Stimulated activated CD8-positive, alpha-beta memory T cell treated with anti-CD3 and anti-CD28 coated beads, Interleukin-2, amount 100 ng/mL, for 1 hour (primary cell): ENCODE measurements at places on chromosomes 5 and 9.

DNA sequence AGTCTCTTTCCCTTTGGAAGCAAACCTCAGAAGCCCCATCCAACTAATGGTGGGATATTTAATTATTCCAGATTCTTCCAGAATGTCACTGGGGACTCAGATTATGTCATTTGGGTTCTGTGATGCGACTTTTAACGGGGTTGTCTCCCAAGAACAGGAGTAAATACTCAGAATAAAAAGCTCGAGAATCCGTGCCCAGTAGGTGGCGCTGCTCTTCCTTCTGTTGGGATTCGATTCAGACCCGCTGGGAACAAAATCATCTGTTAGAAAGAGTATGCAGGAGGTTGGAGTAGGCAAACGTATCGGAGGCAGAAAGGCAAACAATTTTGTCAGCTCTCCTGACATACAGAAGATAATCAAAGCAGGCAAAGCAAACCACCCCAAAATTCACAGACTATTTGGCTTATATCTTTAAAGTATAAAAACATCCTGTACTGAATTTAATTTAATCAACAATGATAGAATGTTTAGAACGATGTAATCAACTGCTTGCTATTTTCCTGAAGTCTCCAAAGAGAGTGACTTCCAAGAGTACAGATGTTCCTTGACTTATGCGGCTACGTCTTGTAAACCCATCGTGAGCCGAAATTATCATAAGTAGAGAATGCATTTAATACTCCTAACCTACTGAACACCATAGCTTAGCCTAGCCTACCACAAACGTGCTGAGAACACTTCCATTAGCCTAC is 169.8 kb upstream of the RAI14 start:
- peak; percentile 40 for DNase-seq

DNA sequence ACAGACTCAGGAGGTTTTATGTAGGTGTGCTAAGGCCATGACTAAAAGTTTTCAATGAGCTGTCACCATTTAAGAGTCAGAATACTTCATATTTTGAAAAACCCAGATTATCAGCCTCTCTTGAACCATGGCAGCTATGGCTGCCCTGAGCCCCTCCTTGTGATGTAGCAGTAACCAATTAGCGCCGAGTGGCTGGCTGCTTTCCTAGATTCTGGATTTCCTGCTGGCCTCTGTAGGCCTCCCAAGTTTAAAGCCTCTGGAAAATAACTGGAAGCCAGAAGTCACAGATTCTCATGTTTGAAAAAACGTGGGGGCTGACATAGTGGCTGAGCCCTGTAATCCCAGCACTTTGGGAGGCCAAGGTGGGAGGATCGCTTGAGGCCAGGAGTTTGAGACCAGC is 25.5 kb downstream of the DAB2IP start:
- no peak for DNase-seq

GRCh38 chr5:71475788-71476384 is 20.4 kb downstream of the BDP1 start:
- DNase-seq: no peak

- DNase-seq: no peak
These were observed 66.3 kb downstream of the PSAT1 start for GRCh38 chr9:78363221-78363620.

GRCh38 chr5:142737179-142737578 is 33.0 kb upstream of the ARHGAP26 start:
- DNase-seq: no peak

- no peak for DNase-seq
These were observed 497.1 kb downstream of the NFIB start for GRCh38 chr9:13816837-13817236.

DNA sequence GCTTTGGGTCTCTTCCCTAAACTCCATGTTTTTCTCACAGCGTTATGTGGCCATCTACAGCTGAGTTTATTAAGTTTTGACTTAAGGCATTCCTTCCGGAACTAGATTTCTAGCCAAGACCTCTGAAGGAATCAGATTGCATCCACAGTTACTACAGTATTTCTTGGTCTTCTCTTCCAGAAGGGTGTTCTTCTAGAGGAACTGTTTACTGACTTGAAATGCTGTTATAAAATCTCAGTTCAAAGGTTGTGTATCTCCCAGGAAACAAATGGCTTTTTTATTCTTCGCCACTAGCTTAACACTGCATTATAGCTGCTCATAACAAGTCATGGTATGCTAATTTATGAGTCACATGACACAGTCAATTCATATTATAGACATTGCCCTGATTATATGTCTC is 55.3 kb upstream of the RAD23B start:
- DNase-seq: no peak

DNA sequence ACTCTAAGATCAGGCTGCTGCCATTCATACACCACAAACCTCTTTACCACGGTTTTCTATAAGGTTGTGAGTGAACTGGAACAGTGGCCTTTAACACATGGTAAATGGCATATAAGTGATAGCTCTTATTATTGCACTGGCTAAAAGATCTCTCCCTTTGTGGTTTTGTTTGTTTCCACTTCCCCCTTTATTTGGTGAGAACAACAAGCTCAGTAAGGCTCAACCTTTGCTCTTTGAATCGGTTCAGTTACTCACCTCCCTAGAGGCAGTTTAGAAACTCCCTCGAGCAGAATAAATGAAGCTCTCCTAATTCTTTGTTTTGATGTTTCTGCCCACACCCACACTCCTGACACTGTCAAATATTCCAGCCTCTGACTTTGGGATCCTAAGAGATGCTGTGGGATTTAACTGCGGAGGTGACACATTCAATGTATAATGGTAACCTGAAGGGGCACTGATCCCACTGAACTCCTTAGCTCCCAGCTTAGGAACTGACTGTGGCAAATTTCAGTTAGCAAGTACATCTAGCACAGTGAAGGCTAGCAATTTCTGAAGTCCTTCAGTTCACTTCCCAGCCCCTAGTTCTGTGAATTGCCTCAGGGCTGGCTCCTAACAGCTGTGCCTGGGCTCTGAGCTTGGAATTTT is 22.5 kb upstream of the RAD23B start:
- DNase-seq: no peak

DNA sequence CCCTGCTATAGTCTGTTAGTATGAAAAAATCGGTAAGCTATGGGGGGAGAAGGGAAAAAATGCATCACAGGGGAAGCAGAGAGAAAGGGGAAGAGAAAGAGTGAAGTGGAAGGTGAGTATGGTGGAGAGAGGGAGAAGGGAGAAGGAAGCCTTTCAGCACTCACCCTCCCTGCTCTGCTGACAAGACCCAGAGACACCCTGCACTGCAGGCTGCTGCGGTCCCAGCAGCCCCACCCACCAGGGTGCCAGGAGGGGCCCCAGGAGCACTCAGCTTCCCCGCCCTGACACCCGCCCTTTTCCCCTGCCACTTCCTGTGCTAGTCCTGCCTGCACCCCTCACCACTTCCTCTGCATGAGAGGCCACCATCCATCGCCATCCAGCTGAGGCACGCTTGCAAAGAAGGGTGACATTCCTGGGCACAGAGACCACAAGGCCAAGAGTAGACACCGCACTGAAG is 12.7 kb downstream of the STK10 start:
- DNase-seq: peak; percentile 80

DNA sequence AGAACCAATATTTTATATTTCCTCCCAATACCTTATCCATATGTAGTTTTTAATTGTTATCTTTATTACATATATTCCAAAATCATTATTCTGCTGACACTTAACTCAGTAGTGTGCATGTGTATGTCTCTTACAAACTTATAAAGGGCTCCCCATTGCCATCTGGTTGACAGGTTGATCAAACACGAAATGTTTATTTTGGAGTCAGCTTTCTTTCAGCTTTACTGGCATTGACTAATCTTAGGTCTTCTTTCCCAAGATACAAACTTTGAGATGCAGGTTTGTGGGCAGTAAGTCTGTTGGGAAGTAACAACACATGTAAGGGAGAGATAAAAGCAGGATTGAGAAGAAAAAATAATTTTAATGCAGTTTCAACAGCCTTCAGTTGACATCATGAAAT is 716.0 kb upstream of the CHD1 start:
- no peak for DNase-seq

- DNase-seq: no peak
These were observed 313.1 kb upstream of the CLINT1 start for GRCh38 chr5:158172005-158172404.
